ENCODE measurements at places on chromosomes 11 and 22.

DNA sequence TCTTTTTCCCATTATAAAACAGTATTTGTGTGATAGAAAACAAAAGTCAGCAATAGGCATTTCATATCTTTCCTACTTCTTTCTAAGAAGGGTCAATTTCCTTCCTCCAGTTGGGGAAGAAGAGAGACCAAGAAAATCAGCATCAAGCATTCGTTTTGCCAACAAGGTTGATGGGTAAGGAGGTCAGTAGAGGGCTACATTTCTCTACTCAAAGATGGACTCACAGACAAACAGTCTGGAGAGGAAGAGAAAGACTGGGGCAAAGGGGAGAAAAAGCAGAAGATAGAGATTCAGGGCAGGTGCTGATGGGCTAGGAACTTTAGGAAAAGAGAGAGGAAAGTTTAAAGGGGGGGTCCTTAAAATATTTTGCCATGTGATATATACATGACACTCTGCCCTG, 8.6 kb upstream of the MTNR1B start:
- no peak for DNase-seq

- DNase-seq: no peak
Observed at GRCh38 chr22:42388130-42388797, 43.9 kb downstream of the NFAM1 start.

- no peak for DNase-seq
Observed at GRCh38 chr22:25623310-25623734, 58.8 kb downstream of the GRK3 start.

DNA sequence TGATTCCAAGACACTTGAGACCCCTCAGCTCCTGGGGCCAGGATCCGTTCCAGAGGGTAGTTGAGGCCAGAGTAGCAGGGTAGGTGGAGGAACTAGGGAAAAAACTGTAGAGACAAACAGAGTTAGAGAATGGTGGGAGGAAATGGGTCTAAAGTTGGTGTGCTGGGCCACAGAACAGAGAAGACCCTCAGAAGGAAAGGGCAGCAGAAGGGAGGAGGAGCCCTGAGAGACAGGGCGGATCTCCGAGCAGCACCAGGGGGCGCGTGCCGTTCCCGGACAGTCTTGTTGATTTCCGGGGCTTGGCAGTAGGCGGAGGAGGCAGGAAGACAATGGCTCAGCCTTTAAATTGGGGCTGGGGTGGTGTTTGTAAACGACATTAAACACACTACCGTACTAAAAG, 2.4 kb upstream of the CECR2 start:
- DNase-seq: no peak

- DNase-seq: no peak
Observed at GRCh38 chr22:27990879-27991278, 71.8 kb upstream of the PITPNB start.

DNA sequence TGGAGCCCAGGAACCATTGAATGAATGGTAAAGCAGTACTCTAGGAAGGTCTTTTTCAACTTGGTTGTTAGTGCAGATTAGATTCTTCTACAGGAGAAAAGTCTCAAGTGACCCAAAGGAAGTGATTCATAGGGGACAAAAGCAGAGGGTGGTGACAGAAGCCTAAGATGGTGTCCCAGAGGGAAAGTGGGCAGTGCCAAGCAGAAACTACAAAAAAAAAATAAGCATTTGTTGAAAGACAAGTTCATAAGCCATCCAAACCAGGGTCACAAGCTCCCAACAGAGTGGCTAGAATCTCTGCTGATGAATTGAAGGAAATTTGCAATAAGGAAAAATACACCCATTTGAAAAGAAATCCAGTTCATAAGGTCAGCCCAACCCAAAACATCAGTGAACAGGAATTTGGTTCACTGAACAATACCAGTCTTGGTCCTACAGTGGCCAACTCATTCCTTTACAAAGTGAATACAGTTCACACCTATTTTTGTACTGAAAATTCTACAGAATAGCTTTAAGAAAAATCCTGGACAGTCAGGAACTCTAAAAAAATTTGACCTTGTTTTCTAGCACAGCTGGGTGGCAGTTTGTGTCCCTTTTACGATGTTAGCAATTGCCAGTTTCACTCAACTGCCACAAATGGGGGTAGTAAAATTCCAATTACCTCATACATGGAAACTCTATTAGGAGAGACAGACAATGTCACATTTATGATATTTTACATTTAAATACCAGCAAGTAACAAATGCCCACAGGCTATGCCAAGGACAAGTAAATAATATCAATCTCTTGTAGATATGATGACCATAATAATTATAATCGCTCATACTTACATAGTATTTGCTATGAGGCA, 21.6 kb upstream of the NUP160 start:
- DNase-seq: no peak

- no peak for DNase-seq
Observed at GRCh38 chr11:130598433-130598832, 150.0 kb downstream of the ADAMTS15 start.

Data from epithelial cell of proximal tubule (primary cell).